Right renal cortex interstitium (tissue), 3 donors: ENCODE measurements at places on chromosomes 3 and 15.

DNA sequence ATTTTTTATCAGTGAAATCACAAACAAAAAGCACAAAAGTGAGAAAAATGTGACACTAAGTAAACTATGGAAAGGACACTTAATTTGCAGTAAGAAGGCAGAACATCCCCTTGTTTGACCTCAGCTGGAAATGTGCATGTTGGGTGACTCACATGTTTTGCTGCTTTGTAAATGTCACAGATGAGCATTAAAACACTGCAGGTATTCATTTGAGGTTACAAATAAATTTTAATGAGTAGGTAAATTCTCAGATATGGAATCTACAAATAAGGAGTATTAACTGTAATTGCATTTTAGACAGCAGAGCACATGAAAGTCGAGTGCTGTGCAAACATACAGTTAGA lies 20.3 kb downstream of the CHMP2B start:
- DNase-seq, result no peak

DNA sequence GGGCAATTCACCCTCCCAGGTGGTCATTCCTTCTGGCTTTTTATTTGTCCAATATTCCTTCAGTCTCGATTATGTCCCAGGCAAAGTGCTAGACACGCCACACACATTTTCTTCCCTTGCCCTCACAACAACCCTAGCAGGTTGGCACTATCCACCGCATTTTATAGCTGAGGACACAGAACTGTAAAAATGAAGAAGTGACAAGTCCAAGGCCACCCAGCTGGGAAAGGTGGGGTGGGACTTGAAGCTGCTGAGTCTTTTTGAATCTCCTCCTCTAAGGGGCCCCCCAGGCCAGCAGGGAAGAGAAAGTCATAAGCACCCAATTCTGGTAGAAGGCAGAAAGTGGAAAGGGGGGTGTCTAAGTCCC lies 60.6 kb downstream of the CEMIP start:
- DNase-seq, result no peak

- DNase-seq, result no peak
Measured at GRCh38 chr3:152314677-152315353, 46.1 kb downstream of the MBNL1 start.

DNA sequence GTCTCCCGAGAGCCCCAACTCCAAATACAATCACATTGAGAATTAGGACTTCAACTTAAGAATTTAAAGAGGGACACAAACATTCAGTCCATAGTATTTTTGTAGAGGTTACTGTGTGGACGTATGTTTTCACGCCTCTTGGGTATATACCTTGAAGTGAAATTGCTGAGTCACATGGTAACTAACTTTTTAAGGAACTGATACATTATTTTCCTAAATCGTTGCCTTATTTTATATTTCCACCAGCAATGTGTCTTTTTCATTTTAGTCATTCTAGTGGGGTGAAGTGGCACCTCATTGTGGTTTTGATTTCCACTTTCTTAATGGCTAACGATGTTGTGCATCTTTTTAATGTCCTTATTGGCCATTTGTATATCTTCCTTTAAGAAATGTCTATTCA lies 11.8 kb downstream of the PARP15 start:
- DNase-seq, result no peak
